ENCODE measurements at places on chromosomes 3 and 15. TPM values are rescaled to one million over a fixed set of nuclear protein-coding genes. Genes with fewer than 3 reads are reported as not detected.

The SOX14 gene
- total RNA-seq = not detected

The EHHADH gene
- total RNA-seq = 3.1 TPM

The OXNAD1 gene
- 9.8 TPM for total RNA-seq

The UROC1 gene
- total RNA-seq = not detected

The ABI3BP gene
- total RNA-seq = 1.7 TPM

The ESYT3 gene
- total RNA-seq = 1.2 TPM

The ZNF660 gene
- total RNA-seq = not detected

The MKRN2OS gene
- total RNA-seq = not detected

The PARL gene
- 64.6 TPM for total RNA-seq

The LMAN1L gene
- not detected for total RNA-seq

The FOXL2NB gene
- 0.81 TPM for total RNA-seq

The FRMD5 gene
- total RNA-seq = 2.9 TPM

The MYO1E gene
- total RNA-seq = 316 TPM

The NANOGP8 gene
- total RNA-seq = not detected

The LRTM1 gene
- total RNA-seq = not detected

The EXD1 gene
- not detected for total RNA-seq

The LPP gene
- total RNA-seq = 8.0 TPM

The MRPL46 gene
- total RNA-seq = 65.8 TPM

The TRIM71 gene
- not detected for total RNA-seq

The MANF gene
- 99.6 TPM for total RNA-seq

The MGLL gene
- total RNA-seq = 65.4 TPM

The GABRR3 gene
- not detected for total RNA-seq

The TMEM207 gene
- not detected for total RNA-seq

The RASL12 gene
- total RNA-seq = 0.11 TPM

The ENTPD3 gene
- total RNA-seq = not detected

The NR2E3 gene
- total RNA-seq = 0.19 TPM

The C2CD4A gene
- 0.17 TPM for total RNA-seq

The SH3GL3 gene
- total RNA-seq = 0.85 TPM

The AQP9 gene
- total RNA-seq = not detected

The GOLGA6A gene
- 0.07 TPM for total RNA-seq

The CCDC33 gene
- total RNA-seq = 6.7 TPM

The WDR93 gene
- total RNA-seq = 0.25 TPM

The TMOD2 gene
- total RNA-seq = 2.7 TPM

The PLSCR5 gene
- not detected for total RNA-seq

The PLOD2 gene
- 113 TPM for total RNA-seq

The GLDN gene
- total RNA-seq = 0.14 TPM

The ASB14 gene
- total RNA-seq = not detected

The SLC6A20 gene
- total RNA-seq = not detected

The PLSCR2 gene
- not detected for total RNA-seq

The ROBO2 gene
- total RNA-seq = not detected

The CTXND1 gene
- not detected for total RNA-seq

The KNG1 gene
- not detected for total RNA-seq

The ZKSCAN7 gene
- total RNA-seq = not detected

The CD86 gene
- not detected for total RNA-seq

The DPPA2 gene
- total RNA-seq = not detected

The ERICH6 gene
- not detected for total RNA-seq

The LTF gene
- total RNA-seq = not detected

The SEMA6D gene
- not detected for total RNA-seq

The UNC13C gene
- total RNA-seq = not detected

The GPR62 gene
- total RNA-seq = not detected
